Spleen (tissue), 13 donors: ENCODE measurements at places on chromosomes 7 and 10.

DNA sequence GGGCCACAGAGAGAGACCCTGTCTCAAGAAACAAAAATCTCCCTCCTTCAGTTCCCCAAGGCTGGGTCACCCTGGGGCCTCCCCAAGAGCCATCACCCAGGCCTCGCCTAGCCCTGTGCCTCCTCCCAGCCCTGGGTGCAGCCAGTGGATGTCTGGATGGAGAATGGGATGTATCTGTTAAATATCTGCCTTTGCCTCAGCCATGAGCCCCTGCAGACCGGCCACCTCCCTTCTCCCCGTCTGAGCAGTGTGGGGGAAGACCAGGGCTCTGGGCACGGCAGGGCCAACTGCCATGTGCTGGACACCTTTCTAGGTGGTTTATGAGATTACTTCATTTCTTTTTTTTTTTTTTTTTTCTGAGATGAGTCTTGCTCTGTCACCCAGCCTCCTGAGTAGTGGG lies 10.0 kb downstream of the ARPC1B start:
- DNase-seq, result no peak

DNA sequence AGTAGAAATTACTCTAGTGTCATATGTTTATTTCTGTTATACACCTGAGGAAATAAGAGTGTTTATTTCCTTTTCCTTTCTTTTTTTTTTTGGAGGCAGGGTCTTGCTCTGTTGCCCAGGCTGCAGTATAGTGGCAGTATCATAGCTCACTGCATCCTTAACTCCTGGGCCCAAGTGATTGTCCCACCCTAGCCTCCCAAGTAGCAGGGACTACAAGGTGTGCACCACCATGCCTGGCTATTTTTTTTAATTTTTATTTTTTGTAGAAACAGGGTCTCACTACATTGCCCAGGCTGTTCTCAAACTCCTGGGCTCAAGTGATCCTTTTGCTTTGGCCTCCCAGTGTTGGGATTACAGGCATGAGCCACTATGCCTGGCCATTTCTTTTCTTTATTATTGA lies 37.8 kb downstream of the TBC1D12 start:
- DNase-seq, result no peak

DNA sequence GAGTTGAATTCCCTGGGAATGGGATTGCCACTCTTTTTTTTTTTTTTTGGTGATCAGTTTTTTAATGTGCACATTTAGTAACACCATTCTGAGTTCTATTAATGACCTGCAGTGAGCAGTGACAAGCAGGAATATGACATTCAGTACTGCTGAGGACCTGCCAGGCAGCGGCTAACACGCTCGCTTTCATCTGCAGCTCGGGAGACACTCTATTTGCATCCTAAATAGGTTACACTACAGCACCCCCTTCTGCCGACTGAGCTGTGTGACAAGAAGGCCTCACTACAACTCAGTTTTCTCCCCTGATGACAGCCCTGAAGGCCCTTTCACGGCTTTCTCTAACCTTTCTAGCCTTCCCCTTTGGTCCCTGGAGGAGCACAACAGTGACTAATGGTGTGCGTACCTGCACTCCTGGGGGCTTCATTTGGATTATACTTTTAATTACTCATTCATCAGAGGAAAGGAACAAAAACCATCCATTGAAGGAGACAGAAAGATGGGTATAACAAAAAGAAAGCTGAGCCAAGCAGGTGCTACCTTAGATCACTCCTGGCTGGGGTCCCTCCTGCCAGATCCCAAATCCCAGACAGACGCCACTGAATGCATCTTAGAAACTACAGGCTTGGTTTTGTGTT lies 872.4 kb downstream of the LRMDA start:
- no peak for DNase-seq

DNA sequence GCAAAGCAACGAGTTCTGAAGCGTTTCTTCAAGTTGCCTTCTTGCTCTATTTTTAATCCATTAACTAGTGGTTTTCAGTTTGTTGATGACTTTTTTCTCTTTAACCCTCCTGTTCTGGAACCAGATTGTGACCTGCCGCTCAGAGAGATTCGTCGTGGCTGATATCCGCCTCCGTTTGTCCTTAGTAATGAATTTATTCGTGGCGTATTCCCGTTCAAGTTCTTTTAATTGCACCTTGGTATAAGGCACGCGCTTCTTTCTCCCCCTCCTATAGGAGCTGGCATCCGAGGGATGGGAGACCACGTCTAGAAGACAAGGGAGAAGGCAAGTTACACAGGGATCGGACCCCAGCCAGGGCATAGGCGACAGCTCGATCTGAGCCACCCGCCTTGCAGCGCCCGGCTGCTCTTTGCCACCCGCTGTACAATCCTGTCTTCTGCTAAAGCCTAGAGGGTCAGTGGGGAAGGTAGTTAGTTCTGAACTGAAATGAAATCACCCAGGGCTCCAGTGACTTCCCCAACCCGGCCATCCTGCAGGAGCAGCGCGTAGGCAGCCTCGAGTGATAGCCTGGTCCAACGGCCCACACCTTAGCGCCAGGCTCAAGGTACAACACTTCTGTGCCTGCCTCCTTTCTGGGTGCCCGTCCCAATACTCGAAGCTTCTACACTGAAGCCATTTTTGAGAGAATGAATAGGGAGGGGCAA lies 1.6 kb downstream of the HOXA13 start:
- DNase-seq, result no peak

DNA sequence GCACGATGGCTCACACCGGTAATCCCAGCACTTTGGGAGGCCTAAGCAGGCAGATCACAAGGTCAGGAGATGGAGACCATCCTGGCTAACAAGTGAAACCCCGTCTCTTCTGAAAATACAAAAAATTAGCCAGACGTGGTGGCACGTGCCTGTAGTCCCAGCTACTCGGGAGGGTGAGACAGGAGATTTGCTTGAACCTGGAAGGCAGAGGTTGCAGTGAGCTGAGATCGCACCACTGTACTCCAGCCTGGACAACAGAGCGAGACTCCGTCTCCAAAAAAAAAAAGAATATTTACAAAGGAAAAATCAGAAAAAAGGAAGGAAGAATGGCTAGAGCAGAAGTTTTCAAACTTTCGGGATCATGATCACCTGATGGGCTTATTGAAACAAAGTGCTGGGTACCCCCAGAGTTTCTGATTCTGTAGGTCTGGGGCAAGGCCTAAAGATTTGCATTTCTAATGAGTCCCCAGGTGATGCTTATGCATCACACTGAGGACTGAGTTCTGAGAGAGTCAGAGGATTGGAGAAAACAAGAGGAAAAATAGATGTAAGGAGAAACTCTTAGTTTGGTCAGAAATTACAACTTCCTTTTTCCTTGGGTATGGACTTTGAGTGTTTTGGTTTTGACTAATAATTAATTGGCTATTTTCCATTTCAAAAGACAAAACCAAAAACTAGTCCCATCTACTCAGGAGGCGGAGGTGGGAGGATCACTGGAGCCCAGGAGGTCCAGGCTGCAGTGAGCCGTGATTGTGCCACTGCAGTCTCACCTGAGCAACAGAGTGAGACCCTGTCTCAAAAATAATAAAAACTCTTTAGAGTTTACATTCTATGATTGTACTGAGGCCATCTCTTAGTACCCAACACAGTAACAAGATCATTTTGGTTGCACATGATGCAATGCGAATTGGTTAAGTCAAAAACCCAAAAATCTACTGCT lies 14.4 kb downstream of the MARCHF5 start:
- no peak for DNase-seq

GRCh38 chr7:105707967-105708762 lies 126.9 kb upstream of the EFCAB10 start:
- DNase-seq, result no peak

DNA sequence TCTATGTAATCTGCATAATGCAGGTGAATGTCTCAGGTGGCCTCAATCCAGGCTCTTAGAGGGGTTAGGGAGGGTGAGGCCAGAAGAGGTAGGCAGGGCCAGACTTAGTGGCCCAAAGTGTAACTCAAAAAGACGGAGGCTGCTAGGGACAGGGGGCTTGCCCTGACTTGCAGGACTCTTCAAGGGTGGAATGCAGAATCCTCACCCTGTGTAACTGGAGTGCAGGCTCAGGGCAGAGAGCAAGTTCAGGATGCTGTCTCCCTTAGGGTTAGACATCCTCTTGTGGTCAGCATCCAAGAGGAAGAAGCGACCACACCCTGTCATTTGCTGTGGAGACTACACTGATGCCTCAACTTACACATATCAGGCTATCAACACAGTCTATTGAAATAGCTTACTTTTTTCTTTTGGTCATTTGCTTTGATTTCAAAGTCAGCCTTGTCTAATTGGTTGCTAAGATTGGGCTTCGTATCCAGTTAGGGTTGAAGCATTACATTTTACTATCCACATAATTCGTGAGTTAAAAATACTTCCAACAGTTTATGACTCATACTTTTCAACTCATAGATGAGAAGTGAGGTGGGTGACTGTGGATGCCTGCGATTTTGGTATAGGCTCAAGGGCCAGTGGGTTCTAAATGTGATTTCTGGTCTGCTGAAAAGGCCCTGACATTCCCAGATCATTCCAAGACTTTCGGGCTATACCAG lies 563.6 kb downstream of the SUGCT start:
- DNase-seq, result no peak
